ENCODE measurements at places on chromosomes 6 and 20. TPM values are rescaled to one million over a fixed set of nuclear protein-coding genes. Genes with fewer than 3 reads are reported as not detected.

GRCh38 chr6:156617376-156617775 is 159.8 kb upstream of the ARID1B start:
- DNase-seq: peak; percentile 36
- no peaks in the 10 kb centered on the region for H3K27me3 ChIP-seq
- no peak overlapping the region for H3K4me3 ChIP-seq
- H3K27ac ChIP-seq: no peak overlapping the region

DNA sequence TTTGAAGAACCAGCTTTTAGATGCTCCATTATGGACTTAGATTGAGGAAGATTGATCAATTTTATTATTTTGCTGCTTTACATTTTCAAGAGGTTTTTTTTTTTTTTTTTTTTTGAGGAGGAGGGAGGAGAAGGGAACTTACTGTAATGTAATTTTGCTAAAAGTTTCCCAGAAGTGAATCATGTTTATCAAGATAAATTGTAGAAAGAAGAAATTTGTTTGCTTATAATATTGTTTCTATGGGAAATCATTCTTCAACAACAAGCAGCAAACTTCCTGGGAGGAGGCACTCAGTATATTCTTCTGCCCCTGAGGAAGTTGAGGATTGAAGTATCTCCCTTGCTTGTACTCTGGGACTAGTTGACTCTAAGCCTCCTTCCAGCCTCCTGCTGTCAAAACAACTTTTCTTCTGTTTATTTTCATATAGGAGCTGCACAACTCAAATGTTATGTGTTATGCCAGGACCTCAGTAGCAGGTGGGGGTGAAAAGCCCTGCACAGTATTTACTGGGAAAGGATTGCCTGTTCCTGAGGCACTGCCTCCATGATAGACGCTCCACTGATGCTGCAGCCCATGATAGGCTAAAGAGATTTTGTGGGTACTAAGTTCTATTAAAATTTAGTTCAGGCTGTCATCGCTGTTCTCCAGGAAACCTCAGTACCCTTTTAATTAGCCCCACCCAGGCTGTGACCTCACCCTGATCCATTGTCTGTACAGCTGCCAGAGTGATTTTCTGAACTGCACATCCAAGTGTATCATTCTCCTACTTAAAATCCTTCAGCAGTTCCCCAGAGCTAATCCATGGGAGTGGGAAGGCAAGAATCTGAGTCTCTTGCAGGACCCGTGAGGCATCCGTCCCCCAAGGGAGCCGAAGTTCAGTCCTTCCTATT is 51.9 kb downstream of the CARMIL1 start:
- no peak overlapping the region for H3K27ac ChIP-seq
- peaks cover 19% of the 10 kb centered on the region for H3K4me1 ChIP-seq
- H3K27me3 ChIP-seq: no peaks in the 10 kb centered on the region
- no peak for DNase-seq
- H3K36me3 ChIP-seq: no peaks in the 10 kb centered on the region

DNA sequence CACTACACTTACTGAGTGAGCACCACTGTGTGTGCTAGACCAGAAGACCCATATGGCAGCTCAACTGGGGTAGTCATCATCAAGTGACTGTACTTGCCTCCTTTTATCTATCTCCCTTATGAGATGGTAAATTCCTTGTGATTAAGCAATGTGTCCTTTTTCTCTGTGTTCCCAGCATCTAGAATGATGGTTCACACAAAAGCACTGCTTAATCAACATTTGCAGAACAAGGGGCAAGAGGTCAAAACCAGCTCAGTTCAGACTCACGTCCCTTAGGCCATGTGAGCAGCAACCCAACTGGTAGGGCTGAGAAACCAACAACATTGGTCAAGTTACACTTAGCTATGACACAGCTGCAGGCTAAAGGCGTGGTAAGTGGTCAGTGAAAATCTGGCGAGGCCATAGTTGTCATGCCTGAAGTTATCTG is 10.0 kb downstream of the TRAM2 start:
- no peak for DNase-seq
- H3K36me3 ChIP-seq: peaks cover 4% of the 10 kb centered on the region
- H3K27ac ChIP-seq: no peak overlapping the region
- peaks cover 19% of the 10 kb centered on the region for H3K4me1 ChIP-seq
- H3K27me3 ChIP-seq: no peaks in the 10 kb centered on the region

GRCh38 chr20:8361006-8361652 is 229.1 kb downstream of the PLCB1 start:
- peaks cover 23% of the 10 kb centered on the region for H3K4me1 ChIP-seq
- no peaks in the 10 kb centered on the region for H3K36me3 ChIP-seq
- H3K27ac ChIP-seq: no peak overlapping the region
- DNase-seq: no peak
- peak overlapping the region; percentile 67 for H3K4me3 ChIP-seq
- H3K27me3 ChIP-seq: no peaks in the 10 kb centered on the region

Gene CALHM4
- total RNA-seq: not detected

Gene NXT1
- 19.0 TPM for total RNA-seq

Measured in endodermal cell (in vitro differentiated cells).